NCI-H510A (cell line): ENCODE measurements at places on chromosomes 5 and 9.
A peak's percentile ranks its signal among the peaks of the same experiment; 100 is the strongest.

DNA sequence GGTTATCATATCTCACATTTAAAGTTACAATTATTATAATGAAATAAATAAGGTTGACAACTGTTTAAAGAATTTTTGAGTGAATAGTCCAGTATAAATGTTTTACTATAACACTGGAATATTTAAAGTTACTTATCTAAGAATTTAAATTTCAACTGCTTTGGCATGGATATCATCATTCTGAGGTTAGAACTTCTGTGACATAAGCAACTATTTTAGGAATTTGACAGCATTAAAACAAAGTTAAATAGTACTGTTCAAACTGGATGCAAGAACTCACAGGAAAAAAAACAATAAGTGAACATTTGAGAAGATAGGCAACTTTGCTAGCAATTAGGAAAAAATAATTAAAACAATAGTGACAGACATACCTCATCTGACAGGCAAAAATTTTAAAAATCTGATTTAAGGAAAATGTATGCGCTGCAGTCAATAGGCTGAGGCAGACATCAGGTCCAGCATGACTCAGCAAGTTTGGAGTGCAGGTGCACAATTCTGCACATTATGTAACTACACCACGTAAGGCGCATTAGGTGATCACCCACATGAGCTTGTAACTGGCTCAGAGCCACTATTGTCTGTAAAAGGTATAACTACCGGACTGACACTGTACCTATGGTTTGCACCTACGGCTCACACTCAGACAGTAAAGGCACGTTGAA is 180.6 kb downstream of the PDE4D start:
- DNase-seq = no peak

- peak; percentile 80 for DNase-seq
These were observed 11.7 kb upstream of the RPS14 start for GRCh38 chr5:150461231-150461630.

GRCh38 chr5:42715785-42716184 is 40.8 kb upstream of the CCDC152 start:
- DNase-seq = no peak

- DNase-seq = no peak
These were observed 73.7 kb downstream of the FEM1C start for GRCh38 chr5:115470921-115471320.
